ENCODE measurements at places on chromosomes 3 and 15.

DNA sequence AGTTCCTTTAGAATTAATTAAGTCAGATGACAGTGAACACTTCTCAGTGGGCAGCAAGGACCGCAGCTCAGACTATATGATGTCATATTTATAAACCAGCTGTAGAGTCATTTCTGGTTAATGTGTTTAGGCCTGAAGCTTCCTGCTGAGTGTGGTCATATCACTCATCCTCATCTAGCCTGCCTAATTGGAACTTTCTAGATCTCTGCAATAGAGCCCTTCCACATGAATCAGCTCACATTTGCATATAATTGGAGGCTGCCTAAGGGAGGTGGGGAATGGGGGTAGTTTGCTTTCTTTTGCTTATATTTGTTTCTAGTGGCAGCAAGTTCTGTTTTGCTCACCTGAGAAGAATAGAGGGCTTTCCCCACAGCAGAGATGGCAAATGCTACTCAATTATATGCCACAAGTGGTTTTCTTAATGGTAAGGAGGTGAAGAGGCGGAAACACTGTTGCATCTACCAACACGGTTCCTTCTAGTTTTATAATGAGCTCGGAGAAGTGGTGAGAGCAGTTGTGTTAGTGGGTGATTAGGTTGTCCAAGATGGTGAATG, 148.1 kb downstream of the KLHL25 start:
- DNase-seq, result no peak

- DNase-seq, result no peak
Measured at GRCh38 chr3:151687076-151687475, 46.7 kb upstream of the AADACL2 start.

GRCh38 chr15:62935300-62936081, 107.1 kb upstream of the TPM1 start:
- DNase-seq, result no peak

DNA sequence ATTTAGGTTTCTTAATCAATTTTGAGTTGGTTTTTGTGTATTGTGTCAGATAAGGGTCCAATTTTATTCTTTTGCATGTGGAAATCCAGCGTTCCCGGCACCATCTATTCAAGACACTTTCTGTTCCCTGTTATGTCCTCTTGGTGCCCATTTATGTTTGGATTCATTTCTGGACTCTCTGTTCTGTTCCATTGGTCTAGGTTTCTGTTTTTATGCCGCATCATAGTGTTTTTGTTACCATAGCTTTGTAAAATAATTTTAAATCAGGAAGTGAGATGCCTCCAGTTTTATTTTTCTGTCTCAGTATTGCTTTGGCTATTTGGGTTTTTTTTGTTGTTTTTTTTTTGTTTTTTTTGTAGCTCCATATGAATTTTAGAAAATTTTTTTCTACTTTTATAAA, 97.1 kb downstream of the LRRC28 start:
- DNase-seq, result no peak

DNA sequence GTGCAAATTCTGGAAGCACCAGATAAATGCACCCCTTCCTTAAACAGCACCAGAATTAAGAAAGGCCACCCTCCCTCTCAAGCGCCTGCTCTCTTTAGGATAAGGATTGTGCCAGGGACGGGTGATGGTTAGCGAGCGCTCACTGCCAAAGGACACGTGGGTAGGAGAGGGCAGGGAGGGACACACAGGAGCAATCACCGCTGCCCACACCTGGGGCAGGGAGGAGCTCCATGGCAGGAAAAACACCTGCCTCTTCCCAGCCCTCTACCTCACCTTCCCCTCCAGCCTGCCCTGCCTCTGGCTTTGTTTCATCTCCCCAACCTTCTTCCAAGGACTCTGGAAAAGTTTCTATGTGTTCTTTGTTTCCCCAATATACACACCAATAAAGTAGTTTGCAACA, 7.3 kb upstream of the SPATA12 start:
- no peak for DNase-seq

GRCh38 chr15:89409184-89410038, 74.8 kb upstream of the POLG start:
- no peak for DNase-seq

GRCh38 chr15:73902121-73903020, 23.9 kb upstream of the LOXL1 start:
- no peak for DNase-seq

DNA sequence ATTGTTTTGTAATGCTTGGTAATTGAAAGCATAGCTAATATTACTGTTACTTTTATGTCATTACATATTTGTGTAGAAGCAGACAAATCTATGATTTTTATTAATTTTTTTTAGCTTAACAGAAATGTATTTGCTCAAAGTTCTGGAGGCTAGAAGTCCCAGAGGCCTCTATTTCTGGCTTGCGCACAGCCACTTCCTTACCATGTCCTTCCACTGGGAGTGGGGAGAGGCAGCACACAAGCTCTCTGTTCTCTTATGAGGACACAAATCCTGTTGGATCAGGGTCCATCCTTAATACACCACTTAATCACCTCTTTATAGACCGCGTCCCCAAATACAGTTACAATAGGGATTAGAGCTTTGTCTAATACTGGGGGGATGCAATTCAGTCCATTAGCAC, 1061.4 kb downstream of the OTOL1 start:
- no peak for DNase-seq

- DNase-seq, result no peak
Measured at GRCh38 chr15:101049856-101050622, 130.9 kb downstream of the LRRK1 start.

- DNase-seq, result no peak
Measured at GRCh38 chr3:66478960-66479359, 21.9 kb downstream of the LRIG1 start.

- DNase-seq, result no peak
Measured at GRCh38 chr3:178182337-178182779, 353.9 kb upstream of the KCNMB2 start.

- DNase-seq, result no peak
Measured at GRCh38 chr3:197549261-197549885, 6.4 kb downstream of the BDH1 start.

- DNase-seq, result no peak
Measured at GRCh38 chr15:64314456-64314855, 41.5 kb downstream of the CSNK1G1 start.

DNA sequence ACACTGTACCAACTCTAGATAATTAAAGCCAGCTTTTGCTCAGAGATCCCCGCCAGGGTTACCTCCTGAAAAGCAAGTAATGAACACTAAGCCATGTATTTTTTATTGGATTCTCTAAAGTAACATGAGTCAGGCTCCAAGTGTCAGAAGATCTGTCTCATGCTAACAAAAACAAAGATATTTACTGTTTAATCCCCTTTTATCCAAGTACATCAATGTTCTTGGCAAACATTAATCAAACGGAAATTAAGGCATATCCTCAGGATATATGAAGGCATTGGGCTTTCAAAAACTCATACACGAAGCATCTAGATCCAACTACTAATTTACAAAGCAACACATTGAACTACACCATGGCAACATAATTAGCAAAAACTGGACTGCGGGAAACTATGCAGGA, 37.2 kb downstream of the MYO5A start:
- no peak for DNase-seq

GRCh38 chr3:194212161-194212844, 76.4 kb downstream of the HES1 start:
- no peak for DNase-seq

GRCh38 chr3:54882129-54882833, 45.6 kb downstream of the LRTM1 start:
- no peak for DNase-seq

DNA sequence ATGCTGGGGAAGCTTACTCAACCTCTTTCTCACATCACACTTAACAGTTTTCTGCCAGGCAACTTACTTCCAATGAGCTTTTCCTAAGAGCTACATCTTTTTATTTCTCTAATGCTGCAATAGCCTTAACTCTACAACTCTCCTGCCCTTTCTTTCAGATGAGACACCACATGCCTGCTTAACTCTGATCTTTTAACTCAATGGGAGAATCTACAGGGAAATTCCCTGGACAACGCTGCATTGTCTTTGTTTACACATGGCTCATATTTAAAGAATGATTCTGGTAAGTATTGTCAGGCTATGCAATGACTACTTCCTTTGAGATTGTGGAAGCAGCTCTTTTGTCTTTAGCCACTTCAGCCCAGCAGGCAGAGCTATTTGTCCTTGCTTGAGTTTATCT, 353.1 kb upstream of the BCHE start:
- no peak for DNase-seq

DNA sequence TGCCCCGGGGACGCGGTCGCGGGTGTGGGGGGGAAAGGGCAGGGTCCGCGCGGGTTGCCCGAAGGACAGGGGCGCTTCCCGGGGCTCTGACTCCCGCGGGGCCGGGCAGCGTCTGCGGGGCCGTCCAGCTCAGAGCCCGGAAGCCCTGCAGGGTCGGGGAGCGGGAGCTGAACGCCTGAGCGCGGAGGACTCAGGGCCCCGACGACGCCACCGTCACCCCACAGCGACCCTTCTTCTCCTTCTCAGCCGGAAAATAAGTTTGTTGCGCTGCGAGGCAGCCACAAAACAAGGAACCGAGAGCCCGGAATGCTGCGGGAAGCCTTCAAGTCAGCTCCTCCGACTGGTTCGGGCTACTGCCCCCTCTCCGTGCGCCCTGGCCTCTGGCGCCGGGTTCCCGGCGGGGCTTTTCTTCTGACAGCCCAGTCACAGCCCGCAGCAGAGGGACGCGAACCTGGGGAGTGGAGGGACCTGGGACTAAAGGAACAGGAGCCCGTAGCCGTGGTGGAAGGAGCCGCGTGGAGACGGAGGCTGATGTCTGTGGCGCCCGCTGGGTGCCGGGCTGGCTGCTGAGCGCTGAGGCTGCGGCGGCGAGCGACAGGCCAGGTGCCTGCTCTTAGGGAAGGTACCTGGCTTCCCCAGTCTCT, 484 bp downstream of the CNTN4 start:
- DNase-seq, result no peak

GRCh38 chr15:69857686-69858391, 239.9 kb downstream of the TLE3 start:
- no peak for DNase-seq

GRCh38 chr3:148974726-148975125, 16.6 kb upstream of the GYG1 start:
- no peak for DNase-seq

- no peak for DNase-seq
Measured at GRCh38 chr15:75123395-75123794, 78.3 kb upstream of the C15orf39 start.

DNA sequence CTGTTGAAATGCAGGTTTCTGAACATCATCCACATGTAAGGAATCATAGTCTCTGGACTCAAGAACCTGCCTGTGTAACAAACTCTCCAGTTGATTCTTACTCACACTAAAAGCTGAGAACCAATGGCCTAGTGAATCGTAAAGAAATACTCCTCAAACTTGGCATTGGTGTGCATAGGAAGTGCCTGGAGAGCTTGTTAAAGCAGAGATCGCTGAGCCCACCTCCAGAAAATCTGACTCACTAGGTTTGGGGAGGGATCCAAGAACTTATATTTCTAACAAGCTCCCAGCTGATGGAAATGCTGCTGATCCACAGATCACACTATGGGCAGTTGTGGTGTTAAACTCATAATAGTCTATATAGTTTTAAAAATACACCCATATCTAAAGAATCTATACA, 55.8 kb upstream of the LMCD1 start:
- no peak for DNase-seq

GRCh38 chr3:46449755-46450552, 14.8 kb downstream of the LTF start:
- DNase-seq, result no peak
